ENCODE measurements at places on chromosomes 1 and 21. TPM values are rescaled to one million over a fixed set of nuclear protein-coding genes. Genes with fewer than 3 reads are reported as not detected.

The TSSK3 gene
- 0.73 TPM for polyA plus RNA-seq

The HES5 gene
- 0.42 TPM for polyA plus RNA-seq

The CD1C gene
- 0.70 TPM for polyA plus RNA-seq

The CORT gene
- polyA plus RNA-seq: 0.43 TPM

The TFF3 gene
- polyA plus RNA-seq: 9.9 TPM

The IL20 gene
- polyA plus RNA-seq: not detected

The ACKR1 gene
- polyA plus RNA-seq: 176 TPM

The POU3F1 gene
- polyA plus RNA-seq: 0.60 TPM

The SSX2IP gene
- 8.2 TPM for polyA plus RNA-seq

- no peak for DNase-seq
These were observed 3.2 kb upstream of the NPL start for GRCh38 chr1:182786223-182786994.

DNA sequence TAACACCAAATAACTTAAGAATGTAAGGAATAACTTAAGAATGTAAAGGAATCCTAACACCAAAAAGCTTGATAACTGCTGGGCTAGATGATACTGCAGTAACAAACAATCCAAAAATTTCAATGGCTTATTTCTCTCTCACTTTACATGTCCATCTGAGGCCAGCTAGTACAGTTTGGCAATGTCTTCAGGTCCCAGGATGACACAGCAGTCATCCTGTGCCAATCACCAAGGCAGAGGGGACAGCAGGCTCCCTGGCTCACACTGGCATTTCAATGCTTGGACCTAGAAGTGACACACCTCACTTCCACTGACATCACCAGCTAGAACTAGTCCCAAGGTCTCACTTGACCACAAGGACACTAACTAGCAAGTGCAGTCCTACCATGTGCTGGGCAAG is 15.3 kb downstream of the DNAJC11 start:
- DNase-seq: no peak

DNA sequence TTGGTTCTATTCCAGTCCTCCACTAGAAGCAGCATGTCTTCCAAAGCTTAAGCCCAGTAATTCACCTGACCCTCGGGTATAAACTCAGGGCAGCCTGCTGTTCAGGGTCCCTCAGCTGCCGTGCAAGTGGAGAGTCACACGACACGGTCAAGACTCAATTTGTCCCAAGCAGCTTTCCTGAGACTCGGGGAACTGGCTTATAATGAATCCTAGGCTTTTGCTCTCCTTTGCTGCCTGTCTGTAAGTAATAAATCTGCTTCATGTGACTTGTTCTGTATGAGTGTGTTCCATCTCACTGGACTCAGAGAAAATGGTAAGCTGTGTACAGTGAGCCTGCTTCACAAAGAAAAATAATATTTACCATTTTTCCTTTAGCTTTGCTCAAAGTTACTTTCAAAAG is 119.8 kb downstream of the CYYR1 start:
- no peak for DNase-seq

GRCh38 chr1:230548997-230549396 is 93.3 kb upstream of the COG2 start:
- DNase-seq: no peak

- no peak for DNase-seq
These were observed 33.0 kb downstream of the GBP6 start for GRCh38 chr1:89396902-89397301.

- DNase-seq: peak; percentile 45
These were observed 64.8 kb downstream of the ALPL start for GRCh38 chr1:21573971-21574465.

- DNase-seq: no peak
These were observed 419.3 kb downstream of the KCTD3 start for GRCh38 chr1:215986401-215986800.

- no peak for DNase-seq
These were observed 60.7 kb downstream of the ZNF697 start for GRCh38 chr1:119587341-119587740.

- DNase-seq: no peak
These were observed 44.6 kb upstream of the RBM34 start for GRCh38 chr1:235205687-235206086.

DNA sequence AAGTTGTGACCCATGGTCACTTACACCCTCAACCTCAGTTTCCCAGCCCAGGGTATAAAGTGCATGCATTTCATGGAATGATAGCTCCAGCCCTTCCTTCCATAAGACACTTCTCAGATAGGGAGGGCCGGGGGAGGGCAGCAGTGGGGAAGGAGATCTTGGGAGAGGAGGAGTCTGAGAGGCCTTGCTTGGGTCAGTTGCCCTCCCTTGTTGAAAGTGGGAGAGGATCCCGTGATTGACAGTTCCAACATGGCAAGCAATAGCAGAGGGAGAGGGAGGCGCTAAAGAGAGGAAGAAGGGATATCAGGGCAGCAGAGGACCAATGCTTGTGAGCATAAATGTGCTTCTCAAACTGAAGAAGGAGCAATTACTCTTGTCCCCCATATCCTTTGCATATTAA is 244.4 kb downstream of the CHRM3 start:
- no peak for DNase-seq

GRCh38 chr1:226108935-226109828 is 46.7 kb downstream of the H3-3A start:
- no peak for DNase-seq

GRCh38 chr1:8652467-8653046 is 164.9 kb downstream of the RERE start:
- no peak for DNase-seq

DNA sequence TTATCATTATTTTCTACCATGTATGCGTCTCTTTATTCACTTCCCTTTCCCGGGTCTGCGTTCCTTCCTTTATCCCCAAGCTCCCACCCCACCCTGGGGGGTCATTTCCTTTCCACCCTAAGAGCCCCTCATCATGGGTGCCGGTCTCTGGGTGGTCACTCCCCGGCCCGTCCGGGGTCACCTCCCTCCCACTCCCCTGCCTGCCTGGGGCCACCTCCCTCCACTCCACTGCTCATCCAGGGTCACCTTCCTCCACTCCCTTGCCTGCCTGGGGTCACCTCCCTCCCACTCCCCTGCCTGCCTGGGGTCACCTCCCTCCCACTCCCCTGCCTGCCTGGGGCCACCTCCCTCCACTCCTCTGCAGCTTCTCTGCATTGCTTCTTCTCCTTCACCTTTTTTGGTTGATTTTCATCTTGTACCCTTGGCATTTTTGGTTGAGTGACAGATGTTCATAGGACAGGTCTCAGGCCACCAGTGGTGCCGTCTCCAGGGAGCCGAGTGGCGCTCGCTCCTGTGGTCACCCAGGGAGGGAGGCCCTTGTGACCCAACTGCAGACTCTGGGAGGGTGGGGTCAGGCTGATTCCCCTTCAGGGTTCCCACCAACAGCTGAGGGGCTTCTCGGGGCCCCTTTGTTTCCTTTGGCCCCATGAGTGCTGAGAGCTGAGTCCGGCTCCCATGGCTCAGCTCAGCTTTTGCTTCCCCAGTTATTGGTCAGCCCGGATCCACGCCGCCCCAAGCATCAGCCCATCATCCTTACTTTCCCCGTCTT is 48.6 kb upstream of the PCBP3 start:
- no peak for DNase-seq

GRCh38 chr1:192998536-192998935 is 60.6 kb downstream of the UCHL5 start:
- DNase-seq: no peak

DNA sequence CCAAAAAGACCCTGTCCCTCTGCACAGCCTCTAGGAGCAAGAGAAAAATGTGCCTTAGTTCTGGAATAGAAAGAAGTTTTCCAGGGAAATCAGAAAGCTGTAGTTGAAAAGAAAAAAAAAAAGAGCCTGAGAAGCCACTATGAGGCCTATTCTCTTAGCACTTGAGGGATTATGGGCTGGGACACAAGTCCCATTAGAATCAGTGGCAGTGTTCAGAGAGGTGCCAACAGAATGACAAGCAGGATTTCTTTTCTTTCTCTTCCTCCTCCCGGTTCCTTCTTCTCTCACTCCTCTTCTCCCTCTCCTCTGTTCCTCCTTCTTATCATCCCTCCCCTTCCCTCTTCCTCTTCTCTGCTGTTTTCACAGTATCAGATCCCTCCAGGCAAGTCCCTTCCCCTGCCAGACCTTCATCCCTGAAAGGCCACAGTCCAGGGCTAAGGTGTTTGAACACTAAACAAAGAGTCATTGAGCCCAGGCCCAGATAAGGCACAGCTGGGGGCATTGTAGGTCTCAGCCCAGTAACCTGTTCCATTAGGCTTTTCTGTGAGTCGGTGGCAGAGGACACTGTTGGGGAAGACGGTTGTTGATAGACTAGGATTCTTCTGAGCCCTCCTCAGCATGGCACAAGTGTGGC is 64.7 kb upstream of the LPGAT1 start:
- DNase-seq: no peak

GRCh38 chr1:110494522-110495406 is 24.2 kb downstream of the KCNA10 start:
- no peak for DNase-seq

DNA sequence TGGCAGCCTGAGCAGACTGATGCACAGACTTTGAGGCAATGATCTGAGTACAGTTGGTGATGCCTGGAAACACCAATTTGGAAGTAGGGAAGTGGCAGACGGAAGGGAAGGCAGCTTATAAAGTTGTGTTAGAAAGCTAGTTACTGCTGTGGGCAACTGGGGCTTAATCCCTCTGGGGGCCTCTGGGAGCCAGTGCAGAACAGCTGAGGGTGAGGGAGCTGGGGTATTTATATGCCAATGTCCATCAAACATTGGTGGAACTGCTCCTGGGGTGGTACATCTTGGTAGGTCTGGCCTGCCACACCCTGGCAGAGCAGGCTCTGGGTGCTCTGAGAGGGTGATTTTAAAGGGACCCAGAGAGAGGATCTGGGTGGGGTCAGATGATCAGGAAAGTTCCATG is 28.1 kb downstream of the TNFRSF8 start:
- no peak for DNase-seq

- no peak for DNase-seq
These were observed 536.3 kb downstream of the PTPRU start for GRCh38 chr1:29772584-29773100.

DNA sequence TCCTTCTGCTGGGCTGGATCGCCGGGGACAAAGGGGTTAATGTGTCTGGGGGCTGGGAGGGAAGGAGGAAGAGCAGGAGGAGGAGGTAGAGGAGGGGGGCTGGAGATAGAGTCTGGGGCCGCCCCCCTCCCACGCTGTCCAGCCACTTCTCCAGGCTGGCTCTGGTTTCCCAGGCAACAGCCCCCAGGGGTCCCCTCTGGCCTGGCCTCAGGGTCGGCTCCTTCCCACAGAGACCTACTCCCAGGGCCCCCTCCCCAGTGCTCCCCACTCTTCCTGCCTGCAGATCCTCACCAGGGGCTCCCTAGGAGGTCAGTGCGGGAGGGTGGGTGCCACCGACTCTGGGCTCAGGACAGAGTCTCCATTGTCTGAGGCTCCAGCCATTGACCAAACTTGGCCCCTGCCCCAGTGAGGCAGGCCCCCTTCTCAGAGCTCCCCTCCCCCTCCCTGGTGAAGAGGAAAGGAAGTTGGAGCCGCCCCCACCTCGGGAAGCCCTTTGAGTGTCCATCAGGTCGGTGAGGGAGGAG is 34.1 kb downstream of the ARHGEF10L start:
- no peak for DNase-seq

DNA sequence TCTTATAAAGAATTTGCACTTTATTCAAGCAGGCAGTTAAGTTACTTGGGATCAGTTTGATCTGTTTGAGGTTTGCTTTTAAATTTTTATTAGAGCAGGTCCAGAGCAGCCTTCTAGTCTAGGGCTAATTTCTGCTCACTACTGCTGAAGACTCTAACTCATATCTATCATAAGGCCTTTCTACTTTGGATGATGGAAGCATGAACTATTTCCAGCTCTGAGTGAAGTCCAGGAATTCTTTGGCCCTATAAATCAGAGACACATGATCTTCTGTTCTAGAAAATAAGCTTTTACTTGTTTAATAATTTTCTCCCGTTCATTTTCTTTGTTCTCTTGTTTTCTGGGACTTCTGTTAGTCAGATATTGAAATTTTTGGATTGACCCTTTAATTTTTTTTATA is 14.7 kb downstream of the NIBAN1 start:
- DNase-seq: no peak

Measured in urinary bladder (tissue), 4 donors.